Naive thymus-derived CD8-positive, alpha-beta T cell (primary cell): ENCODE measurements at places on chromosomes 12 and 14.

GRCh38 chr12:130437555-130438242 lies 100.0 kb downstream of the PIWIL1 start:
- DNase-seq, result no peak

GRCh38 chr14:104115691-104116287 lies 22.6 kb upstream of the KIF26A start:
- no peak for DNase-seq

DNA sequence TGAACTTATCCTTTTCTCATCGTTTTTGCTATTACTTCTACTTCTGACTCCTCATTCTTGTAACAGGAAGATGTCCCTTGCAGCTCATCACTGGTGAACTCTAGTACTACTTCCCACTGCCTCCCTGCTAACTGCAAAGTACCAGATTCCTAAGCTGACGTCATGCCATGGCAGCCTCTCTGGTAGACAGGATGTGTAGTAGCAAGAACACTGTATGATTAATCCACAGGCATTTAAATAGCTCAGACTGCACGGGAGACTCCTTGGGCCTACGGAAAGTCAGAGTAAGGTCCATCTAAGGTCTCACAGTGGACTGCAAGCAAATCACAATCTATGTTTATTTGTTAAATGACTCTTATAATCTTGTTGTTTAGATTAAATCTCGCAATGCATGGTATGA lies 43.5 kb downstream of the DNAI7 start:
- DNase-seq, result no peak

GRCh38 chr14:63624701-63625100 lies 17.0 kb downstream of the WDR89 start:
- DNase-seq, result no peak

GRCh38 chr14:90851327-90852036 lies 35.3 kb upstream of the TTC7B start:
- DNase-seq, result no peak

- DNase-seq, result no peak
These were observed 1.7 kb downstream of the MGST1 start for GRCh38 chr12:16349131-16349460.

- no peak for DNase-seq
These were observed 679 bp downstream of the BDKRB2 start for GRCh38 chr14:96205059-96205977.
